ENCODE measurements at places on chromosomes 1 and 21.

- no peak for DNase-seq
These were observed 65.1 kb downstream of the COL18A1 start for GRCh38 chr21:45470087-45470515.

DNA sequence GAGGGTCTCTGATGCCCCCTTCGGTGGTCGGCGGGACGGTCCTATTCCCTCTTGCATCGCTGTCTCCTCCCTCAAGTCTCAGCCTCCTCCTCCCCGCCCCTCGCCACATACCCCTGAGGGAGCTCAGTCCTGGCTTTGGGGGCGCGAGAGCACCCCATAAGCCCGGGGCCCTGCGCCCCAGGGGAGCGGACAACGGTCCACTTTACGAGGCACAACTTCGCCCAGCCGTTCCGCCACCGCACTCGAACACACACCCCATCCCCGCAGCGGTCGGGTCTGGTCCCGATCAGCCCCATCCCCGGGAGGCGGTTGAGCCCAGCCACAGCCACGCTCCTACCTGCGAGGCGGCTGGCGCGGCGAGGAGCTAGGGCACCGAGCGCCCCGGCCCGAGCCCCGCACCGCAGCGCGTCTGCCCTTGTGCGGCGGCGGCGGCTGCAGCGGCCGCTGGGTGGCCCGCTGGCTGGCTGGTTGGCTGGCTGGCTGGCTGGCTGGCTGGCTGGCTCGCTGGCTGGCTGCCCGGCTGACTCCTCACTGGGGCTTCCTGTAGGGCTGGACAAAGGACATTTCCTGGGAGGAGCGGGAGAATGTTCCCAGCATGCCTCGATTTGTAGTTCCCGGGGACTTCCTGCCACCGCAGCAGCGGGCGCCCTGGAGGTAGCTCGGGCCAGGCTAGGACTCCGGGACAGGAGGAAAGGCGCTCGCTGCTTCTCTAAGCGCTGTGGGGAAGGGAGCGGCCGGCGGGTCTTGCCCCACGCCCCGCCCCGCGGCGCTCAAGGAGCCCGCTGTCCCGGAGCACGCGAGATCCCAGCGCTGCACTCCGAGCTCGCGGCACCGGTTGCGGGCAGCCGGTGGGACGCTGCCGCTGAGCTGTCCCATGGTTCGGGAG, at the start of gene ZNF697:
ZNF697 (minus strand) TSS at position 533 of the 886 bp plus-strand sequence. CDS start 22,166 bp downstream, outside the sequence.
- peak; percentile 17 for DNase-seq

DNA sequence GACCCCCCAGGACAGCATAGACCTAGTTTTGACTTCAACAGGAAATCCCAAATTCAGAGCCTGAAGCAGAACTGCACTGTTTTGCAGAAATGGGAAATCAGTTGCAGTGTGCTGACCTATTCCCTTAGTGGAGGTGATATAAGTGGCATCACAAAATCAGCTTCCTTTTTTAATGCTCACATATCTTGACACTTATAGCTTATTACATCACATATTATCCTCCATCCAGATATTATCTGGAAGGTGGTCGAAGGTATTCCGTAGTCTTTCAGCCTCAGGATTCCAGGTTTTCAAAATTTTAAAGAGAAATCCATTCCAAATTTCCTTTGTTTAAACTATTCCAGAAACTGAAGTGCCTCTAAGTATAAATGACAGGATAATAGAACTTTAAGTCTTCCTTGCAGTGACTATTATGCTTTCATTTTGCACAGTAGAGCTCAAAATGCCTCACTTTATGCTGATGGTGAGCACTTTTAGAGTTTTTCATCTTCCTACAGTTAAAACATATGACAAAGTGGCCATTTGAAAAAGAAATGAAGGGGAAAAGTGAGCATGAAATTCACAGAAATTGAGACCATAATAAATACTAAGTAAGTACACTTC, 106.4 kb upstream of the DPYD start:
- no peak for DNase-seq

DNA sequence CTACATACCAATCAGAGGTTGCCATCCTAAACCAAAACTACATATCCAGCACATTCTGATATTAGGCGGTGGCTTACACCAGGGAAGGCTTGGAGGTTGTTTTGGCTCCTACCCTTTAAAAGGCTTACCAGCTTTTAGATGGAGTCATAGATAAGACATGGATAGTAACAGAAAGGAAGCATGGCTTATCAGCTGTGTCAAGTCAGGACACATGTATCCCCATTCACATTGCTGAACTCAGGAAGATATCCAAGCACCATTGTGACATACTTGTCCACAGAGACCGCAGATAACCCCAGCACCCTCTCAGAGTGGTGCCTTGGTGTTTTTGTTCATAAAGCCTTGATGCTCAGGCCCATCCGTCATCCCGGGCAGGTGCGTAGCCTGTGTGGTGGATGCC, 39.7 kb downstream of the ADARB1 start:
- no peak for DNase-seq

DNA sequence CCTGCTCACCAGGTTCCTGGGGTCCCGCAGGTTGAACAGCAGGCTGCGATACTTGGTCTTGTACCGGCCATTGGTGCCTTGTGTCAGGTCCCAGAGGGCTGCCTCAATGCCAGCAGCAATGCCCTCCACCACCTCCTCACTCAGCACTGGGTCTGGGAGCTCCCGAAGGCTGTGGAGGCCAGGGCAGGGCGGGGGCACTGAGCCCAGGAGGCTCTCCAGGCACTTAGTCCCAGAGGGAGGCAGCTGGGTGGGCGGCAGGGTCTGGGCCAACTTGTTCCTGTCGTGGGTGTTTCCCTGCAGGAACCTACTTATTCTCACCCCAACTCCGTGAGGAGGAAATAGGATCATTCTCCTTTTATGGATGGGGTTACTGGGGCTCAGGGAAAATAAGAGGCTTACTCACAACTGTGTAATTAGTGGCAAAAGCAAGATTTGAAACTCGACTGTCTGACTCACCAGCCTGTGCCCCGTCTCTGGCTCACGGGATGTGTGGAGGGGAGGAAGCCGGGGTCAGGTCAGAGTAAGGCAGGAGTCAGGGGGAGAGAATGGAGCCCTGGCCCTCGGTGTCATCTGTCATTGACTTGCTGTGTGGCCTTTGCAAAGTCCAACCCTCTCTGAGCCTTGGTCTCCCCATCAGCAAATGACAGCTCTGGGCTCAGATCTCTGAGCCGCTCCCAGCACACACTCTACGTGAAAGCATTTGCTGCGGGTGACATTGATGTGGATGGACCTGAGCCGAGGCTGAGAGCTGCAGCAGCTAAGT, 17.2 kb downstream of the SPOCD1 start:
- DNase-seq = no peak

DNA sequence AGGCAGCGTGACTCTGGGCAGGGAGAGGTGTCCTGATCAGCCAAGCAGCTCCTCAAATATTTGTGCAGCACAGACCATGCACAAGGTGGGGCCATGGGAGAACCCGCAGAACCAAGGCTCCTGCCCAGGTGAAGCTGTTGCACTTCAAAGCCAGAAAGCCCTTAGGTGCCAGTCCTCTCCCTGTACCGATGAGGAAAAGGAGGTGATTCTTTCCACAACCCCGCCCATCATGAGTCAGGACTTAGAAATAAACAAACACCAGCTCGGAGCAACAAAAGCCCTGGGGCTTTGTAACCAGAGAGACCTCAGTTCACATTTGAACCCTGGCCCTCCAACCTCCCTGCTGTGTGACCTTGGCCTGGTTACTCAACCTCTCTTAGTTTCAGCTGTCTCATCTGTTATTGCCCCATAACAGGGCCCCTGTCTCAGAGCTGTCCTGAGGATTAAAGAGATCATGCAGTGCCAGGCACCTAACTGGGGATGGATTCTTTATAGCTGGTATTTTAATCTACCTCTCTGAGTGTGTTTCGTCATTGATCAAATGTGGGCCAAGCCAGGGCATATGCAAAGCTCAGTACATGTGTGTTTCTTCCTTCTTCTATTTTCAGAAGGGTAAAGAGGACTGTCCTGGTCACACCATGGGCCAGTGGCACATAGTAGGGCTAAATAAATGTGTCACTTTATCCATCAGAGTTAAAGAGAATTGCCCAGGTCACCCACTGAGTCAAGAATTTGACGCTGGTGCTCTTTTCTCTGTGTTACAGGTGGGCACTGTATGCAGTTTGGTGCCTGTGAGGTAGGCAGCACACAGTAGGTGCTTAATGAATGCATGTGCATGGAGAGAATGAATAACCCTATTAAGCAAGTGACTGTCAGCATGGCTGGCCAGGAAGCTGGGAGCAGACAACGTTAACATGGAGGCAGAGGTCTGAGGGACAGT, 1.4 kb downstream of the LDLRAD1 start:
- DNase-seq = no peak

DNA sequence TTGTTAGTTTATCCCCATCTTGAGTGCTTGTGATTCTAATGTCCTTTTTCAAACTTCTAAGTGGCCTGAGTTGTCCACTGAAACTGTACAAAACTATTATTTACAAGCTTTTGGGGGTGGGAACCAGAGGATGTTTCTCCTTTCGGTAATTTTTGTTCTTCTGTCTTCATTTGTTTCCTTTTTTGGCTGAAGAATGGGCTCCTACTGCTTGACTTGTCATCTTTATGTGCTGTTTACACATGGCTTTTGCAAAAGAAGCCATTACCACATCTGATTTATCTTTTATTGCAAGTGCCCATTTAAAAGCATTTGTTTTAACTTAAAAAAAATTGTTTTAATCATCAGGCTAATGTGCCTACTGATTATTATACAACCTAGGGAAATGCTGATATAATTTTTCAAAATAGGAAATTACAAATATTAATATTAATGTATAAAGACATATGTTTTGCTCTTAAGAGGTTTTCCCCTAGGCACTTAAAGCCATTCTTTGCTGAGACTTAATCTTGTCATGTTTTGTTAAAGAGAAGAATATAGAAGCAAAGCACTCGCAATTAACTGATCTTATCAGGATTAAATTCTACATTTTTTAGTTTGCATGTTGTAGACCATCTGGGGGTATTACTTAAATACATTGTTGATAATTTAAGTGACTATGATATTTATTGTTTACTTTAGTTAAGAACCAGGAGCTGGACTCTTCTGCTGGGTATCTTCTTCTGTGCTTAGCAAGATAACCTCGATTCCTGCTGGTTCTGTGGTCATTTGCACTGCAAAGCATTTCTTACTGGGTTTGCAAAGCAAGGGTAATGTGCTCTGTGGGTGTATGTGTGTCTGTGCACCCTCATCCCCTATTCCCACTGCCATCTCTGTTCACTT, 40.1 kb downstream of the TMEM200B start:
- no peak for DNase-seq

DNA sequence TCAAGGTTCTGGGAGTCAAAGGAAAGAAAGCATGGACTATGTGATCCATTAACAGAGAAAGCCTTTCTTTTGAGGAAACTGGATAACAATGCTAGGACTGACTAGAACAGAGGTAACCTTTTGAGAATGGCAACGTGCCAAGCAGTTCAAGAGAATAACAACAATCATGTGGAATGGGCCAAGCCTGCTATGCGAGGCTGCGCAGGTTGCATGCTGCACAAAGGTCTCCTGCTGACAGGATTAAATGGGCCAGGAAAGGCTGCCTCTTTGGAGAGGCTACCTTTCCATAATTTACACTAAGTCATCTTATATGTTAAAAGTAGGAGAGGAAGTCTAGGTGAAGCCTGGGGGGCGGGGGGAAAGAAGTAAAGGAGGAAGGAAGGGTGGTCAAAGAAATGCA, 5.8 kb downstream of the PCNX2 start:
- no peak for DNase-seq

GRCh38 chr1:27574871-27575831, 28.8 kb downstream of the AHDC1 start:
- no peak for DNase-seq

DNA sequence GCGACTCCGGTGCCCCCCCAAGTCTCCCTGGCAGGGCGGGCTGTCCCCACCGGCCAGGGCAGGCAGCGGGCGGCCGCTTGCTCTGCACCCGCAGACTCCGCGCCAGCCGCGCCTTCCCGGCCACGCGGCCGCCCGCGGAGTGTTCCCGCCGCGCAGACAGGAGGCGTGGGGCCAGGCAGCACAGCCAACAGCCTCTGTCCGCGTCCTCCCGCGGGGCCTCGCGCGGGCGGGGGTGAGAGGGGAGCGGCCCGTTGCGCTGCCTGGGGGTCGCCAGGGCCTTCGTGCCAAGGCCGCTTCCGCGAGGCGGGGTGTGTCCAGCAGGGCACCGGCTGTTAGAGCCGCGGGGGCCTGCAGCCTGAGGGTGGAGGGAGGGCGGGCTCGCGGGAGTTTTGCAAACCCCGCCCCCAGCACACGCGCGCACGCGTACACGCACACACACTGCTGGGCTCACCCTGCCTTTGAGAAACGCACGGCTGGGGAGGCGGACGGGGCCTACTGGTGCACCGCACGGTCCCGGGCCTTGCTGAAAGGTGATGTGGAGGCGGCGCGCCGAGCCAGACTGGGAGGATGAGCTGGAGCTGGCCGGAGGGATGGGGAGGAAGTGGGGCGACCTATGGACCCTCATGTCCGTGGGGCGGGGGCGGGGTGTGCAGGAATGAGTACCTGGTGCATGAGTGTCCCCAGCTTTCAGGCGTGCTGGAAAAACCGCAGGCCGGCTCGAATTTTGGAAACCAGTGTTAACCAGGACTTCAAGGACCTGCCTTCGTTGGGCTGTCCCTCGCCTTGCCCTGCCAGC, 41.5 kb downstream of the KIAA1614 start:
- peak; percentile 65 for DNase-seq

DNA sequence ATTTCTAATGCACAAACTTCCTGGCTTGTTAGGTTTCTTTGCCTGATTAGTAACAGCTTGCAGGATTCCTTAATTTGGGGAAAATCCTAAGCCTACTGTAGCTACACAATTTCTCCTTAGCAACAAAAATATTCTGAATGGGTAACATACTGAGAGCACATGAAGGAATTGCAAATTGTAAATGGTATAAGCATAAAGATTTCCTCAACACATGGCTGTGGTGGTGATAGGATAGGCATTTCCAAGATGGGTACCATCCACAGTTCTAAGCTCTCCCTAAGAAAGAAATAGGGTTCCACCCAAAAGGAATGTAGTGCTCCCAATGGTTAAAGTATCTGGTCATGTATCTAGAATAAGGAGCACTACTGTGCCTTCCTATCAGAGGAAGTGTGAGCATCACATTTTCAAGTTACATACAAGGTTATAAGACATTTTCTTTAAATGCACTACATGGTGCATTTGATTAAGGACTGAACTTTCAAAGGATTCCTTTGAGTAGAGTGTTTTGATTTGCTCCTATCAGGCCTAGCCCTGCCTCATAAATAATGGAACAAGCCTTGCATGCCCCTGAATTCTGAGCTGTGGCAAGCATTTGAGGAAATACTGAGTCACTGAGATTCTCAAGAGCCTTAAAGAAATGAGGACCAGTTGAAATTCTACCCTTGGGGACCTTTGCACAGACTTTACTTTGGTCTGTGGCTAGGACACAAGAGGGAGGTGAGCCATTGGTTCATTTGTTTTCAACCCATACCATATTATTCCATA, 286.4 kb downstream of the PTBP2 start:
- DNase-seq = no peak

Measured in activated CD4-positive, alpha-beta T cell treated with anti-CD3 and anti-CD28 coated beads, Interleukin-2, amount 10 ng/mL, durations not matched to agents 7 days and 5 days (primary cell).